ENCODE measurements at places on chromosomes 12 and 14.

DNA sequence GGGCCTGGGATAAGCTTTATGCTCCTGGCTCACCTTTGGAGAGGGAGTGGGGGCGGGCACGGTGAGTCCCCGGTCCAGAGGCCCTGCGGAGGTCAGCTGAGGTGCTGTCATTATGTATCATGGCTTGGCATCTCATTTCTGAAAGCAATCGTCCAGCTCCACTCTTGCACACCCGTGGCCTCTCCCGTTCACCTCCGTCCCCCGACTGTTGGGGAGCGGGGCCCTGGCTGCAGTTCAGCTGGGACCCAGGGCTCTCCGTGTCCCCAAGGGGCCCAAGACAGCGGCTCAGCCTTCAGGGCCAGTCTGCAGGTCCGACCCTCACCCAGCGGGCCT lies 10.6 kb downstream of the BMP4 start:
- no peak for DNase-seq

DNA sequence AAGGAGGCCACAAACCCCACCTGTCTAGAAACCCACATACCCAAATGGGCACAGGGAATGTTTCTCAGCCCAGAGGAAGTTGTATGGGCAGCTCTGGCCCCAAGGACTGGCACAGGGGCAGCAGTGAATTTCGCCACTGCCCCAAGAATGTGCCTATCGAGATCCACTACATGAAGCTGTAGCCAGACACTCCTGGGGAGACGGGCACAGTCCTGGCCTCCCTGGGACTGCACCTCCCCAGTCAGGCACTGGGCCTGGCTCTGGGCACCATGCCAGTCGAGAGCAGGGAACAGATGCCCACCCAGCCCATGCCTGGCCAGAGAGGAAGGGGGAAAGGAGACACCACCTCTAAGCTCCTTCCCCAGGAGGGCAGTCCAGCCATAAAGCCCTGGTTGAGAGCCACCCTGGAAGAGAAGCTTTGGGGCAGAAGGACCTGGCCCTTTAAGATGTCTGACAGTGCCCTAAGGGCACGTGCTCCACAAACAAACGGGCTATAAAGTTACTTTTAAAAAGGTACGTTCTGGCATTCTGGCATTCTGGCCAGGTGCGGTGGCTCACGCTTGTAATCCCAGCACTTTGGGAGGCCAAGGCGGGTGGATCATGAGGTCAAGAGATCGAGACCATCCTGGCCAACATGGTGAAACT lies 8.4 kb downstream of the ADCY6 start:
- DNase-seq: no peak

DNA sequence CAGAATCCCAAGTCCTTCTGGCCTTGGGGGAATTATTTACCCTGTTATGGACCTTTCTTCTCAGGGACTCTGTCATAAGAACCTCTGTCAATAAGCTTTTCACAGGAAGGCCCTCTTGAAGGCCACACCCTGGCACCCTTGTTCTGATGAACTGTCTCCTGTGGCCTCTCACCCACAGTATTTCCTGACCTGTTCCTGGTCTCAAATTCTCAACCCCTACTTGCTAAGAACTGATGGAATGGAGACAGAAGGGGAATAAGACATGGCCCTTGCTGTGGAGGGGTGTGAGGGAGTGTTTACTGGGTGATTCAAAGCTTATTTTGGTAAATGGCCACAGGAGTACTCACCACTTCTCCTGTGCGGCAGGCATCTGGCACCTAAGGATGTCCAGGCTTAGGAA lies 1082.9 kb downstream of the BCL11B start:
- DNase-seq: no peak

- no peak for DNase-seq
These were observed 20.9 kb upstream of the IFNG-AS1 start for GRCh38 chr12:67968321-67968720.

DNA sequence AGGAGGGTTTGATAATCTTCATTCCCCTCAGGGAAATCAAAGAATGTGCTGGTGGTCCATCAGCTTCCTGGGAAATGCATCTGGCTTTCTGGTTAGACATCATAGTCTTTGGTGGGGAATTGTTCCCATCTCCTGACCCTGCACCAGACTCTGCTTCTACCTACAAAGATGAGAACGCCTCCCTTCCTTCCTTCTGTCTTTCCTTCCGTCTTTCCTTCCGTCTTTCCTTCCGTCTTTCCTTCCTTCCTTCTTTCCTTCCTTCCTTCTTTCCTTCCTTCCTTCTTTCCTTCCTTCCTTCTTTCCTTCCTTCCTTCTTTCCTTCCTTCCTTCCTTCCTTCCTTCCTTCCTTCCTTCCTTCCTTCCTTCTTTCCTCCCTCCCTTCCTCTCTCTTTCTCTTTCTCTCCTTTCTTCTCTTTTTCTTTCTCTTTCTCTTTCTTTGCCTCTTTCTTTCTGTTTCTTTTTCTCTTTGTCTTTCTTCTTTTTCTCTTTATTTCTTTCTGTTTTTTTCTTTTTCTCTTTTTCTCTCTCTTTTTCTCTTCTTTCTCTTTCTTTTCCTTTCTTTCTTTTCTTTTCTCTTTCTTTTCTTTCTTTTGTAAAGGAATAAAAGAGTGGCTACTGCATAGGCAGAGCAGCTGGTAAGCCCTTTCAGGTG lies 189.0 kb upstream of the ARHGAP5 start:
- DNase-seq: no peak

- DNase-seq: no peak
These were observed 25.6 kb upstream of the UBC start for GRCh38 chr12:124940143-124940392.

- no peak for DNase-seq
These were observed 307.1 kb downstream of the RPL10L start for GRCh38 chr14:46344327-46344937.

DNA sequence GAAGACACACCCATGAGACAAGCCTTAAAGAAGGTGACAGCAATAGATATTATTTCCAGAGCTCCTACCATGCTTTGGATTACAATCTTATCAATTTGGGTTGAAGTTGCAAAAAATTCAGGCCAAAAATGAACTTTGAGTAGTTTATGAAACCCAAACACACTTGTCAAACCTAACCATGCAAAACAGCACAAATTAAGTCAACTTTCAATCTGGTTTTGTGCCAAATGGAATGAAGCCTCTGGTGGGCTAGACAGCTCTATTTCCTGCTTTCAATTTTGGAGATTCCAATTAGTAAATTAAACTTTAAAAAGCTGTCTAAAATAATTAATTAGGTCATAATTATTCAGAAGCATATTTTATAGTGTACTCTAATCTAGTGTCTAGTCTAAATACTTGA lies 203.4 kb downstream of the SYT1 start:
- DNase-seq: no peak

DNA sequence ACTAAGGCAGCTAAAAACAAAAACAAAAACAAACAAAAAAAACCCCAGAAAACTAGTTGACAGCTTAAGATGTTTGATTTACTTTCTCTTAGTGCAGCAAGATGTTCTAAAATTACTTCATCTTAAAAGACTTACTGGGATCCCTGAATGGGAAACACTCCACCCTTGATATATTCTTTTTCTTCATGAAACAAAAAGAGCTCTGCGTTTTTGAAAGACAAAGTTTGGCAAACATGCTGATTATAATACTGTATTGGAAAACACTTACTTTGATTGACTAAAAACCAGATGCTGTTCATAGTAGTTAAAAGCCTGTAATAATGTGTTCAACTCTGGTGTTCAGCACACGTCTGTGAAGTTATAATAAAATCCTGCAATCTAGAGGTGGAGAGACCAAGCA lies 136.8 kb downstream of the SRGAP1 start:
- DNase-seq: no peak

- no peak for DNase-seq
These were observed 2.4 kb upstream of the CALCOCO1 start for GRCh38 chr12:53729644-53730043.

DNA sequence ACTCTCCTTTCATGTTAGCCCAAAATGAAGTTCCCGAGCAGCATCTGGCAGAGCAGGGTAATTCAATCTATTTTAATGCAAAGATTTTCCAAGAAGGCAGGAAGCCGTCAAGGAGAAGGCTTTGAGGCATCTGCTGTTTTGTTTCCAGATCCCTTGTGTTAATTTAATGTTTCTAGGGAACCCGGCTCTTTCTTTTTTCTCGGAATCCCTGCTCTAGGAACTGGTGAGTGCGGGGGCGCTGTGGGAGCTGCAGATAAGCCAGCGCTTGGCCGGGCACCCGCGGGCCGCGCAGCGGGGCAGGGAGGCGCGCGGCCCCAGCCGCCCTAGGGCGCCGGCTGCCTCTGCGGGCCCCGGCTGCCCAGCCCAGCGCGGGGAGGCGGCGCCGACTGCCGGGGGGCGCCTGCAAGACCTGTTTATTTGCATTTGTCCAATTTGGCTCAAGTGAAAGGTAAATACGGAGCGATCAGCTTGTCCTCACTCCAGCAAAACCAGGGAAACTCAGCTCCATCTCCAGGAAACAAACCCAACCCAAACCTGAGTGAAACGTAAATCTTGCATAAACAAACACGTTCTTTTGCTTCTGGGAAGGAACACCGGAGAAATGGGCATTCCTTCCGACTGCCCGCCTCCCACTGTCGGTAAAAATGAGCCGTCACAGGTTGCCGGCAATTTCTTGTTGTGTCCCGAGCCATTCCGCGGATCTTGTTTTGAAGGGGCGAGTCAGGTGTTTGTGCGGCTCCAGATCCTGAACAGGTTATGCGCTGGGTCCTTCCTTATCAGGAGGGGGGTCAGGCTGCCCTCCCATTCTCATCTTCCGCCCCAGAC lies 65.1 kb downstream of the CRADD start:
- DNase-seq: no peak

DNA sequence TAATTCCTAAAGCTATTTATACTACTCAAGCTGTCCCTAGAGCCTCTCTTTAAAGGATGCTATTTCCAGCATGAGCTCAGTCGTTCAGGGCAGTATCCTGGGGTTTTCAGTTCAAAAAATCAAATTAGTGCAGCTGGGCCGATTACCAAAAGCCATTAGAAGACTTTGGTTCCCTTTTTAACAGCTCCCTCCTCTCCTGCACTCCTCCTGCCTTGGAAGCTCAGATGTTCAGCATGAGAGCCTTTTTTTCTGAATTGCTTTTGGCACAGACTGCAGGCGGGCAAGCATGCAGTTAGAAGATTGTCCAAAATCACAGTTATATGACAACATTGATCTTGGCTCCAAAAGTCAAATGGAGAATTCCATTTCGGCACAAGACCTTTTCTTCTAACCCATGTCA lies 179.6 kb downstream of the SLC35F4 start:
- no peak for DNase-seq

- no peak for DNase-seq
These were observed 48.4 kb downstream of the ANAPC7 start for GRCh38 chr12:110355073-110355472.

DNA sequence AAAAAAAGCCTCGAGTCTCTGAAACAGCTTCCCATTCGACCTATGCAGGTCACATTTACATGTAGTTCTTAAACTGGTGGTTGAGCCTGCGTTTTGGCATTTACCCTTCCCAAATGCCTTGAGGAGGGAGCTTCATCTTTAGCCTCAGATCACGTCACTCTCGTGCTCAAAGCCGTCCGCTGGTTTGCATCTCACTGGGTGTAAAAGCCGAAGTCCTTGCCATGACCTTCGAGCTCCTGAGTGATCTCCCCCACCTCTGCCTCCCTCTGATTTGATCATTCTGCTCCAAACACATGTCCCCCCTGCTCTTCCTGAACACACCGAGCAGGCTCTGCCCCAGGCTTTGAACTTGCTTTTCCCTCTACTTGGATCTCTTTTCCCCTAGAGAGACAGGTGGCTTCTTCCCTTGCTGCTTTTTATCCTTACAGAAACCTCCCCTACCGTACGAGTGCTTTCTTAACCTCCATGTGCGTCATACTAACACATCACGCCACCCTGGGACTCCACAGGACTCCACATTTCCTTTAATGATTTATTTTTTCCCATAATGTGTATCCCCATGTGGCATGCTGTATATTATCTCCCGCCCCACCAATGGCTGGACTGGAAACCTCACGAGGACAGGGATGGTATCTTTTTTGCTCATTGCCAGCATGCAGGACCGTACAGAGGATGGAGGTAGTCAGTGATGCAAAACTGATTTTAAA lies 610.7 kb downstream of the VRK1 start:
- DNase-seq: no peak

DNA sequence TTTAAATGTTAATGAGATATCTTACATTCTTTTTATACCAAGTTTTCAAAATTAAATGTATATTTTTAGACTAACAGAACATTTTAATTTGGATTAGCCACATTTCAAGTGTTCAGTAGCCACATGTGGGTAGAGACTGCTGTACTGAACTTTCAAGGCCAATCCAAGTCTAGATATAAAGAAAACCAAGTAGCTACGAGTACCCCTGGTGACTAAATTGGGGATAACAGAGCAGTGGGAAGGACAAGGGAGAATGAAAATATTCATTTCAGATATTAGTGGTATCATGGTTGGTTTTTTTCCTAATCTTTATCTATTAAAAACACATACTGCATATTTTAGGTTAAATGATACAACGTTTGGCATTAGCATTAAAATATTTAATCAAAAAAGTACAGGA lies 69.4 kb upstream of the RHOJ start:
- DNase-seq: no peak

DNA sequence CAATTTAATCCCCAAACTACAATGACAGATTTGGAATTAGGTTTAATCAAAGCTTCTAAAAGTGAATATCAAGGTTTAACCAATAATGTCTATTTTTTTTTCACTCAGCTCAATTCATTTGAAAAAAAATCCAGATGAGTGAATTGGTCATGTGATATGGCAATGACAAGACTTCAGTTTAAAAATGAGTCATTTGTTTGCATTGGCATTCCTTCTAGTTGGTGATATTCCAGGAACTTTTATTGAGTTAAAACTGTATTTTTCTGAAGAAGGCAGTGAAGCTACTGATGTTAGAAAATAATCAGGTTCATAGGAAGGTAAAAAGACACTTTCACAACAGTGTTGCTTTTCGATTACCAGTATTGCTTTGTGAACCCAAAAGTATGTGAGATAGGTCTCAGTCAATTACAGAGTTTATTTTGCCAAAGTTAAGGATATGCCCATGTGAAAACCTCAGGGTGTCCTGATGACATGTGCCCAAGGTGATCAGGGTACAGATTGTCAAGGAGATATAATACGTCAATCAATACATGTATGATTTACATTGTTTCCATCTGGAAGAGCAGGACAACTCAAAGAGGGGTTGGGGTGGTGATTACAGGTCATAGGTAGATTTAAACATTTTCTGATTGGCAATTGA lies 1214.9 kb downstream of the GALC start:
- no peak for DNase-seq

- DNase-seq: no peak
These were observed at the start of gene STON2 for GRCh38 chr14:81400202-81400678. STON2 (minus strand) TSS chr14:81400324; CDS start chr14:81398382, 1,942 bp downstream.

GRCh38 chr12:127035011-127035879 lies 1231.7 kb upstream of the TMEM132C start:
- DNase-seq: no peak

- peak; percentile 67 for DNase-seq
These were observed 17.2 kb downstream of the USP30 start for GRCh38 chr12:109069307-109070271.

Measured in vagina (tissue), 2 donors.